Dorsolateral prefrontal cortex (tissue), 122 donors: ENCODE measurements at places on chromosomes 1 and 21. TPM values are rescaled to one million over a fixed set of nuclear protein-coding genes. Genes with fewer than 3 reads are reported as not detected.

DNA sequence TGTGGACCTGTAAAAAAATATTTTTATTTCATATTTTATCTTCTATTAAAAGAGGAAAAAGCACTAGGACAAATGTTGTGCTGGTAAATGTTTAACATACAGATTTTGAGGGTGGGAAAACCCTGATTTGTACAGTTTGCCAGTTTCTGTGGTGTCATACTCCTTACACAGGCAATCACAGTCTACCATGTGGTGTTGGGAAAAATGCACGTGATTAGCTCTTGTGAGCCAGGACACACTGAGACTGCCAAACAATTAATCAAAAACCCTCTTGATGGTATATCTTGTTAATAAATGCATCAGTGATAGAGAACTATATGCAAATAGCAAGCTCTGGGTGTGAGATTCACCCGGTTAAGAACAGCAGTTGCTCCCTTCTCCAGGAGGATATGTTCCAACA, 136.5 kb upstream of the ZC3H11B start:
- no peak for DNase-seq

- DNase-seq = no peak
Observed at GRCh38 chr1:225410036-225410435, 17.8 kb downstream of the LBR start.

Gene CCDC24
- 15.3 TPM for total RNA-seq

Gene MASP2
- total RNA-seq = 2.7 TPM

Gene LCE1E
- total RNA-seq = not detected

Gene RGS13
- not detected for total RNA-seq

DNA sequence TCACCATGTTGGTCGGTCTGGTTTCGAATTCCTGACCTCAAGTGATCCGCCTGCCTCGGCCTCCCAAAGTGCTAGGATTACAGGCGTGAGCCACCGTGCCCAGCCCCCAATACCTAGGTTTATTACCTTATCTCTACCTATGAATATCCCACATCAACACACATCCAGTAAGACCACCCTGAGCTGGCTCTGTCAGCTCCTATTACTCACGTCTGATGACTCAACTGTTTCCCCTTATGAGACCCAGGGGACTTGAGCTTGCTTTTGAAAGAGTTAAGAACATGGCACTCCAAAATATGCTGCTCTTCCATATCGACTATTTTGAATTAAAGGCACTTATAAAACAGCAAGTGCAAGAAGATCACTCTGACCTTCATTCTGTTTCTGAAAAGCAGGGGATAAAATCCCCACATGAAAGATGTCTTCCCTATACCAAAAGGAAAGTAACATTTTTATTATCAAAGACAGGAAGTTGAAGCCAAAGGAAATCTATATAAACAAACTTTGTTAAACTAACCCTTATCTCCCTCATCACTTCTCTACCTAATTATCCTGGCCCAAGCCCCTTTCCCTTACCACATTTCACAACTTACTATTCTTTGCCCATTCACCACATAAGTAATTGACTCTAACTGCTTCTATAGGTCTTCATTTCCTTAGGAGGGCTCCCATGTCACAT, 41.3 kb upstream of the OSBPL9 start:
- no peak for DNase-seq

GRCh38 chr1:213983493-213984386, 4.0 kb upstream of the PROX1 start:
- DNase-seq = no peak

DNA sequence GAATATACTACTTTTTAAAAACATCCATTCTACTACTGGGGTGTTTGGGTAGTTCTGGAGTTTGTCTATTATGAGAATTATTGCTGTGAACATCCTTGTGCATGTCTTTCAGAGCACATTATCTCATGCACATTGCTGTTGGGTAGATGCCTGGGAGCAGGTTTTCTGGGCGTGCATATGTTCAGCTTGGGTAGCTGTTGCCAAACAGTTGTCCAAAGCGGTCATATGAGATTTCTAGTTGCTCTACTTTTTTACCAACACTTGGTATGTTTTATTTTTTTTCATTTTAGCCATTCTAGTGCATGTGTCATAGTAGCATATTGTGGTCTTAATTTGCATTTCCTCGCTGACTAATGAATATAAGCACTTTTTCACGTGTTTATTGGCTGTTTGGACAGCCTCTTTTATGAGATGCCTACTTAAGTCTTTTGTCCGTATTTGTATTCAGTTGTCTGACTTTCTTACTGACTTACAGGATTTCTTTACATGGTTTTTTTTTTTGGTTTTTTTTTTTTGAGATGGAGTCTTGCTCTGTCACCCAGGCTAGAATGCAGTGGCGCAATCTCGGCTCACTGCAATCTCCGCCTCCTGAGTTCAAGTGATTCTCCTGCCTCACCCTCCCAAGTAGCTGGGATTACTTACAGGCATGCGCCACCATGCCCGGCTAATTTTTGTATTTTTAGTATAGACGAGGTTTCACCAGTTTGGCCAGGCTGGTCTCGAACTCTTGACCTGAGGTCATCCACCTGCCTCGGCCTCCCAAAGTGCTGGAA, 18.1 kb downstream of the ZDHHC18 start:
- no peak for DNase-seq

GRCh38 chr1:56411484-56412180, 167.7 kb downstream of the PLPP3 start:
- no peak for DNase-seq

- no peak for DNase-seq
Observed at GRCh38 chr1:30474818-30475200, 248.6 kb downstream of the MATN1 start.

DNA sequence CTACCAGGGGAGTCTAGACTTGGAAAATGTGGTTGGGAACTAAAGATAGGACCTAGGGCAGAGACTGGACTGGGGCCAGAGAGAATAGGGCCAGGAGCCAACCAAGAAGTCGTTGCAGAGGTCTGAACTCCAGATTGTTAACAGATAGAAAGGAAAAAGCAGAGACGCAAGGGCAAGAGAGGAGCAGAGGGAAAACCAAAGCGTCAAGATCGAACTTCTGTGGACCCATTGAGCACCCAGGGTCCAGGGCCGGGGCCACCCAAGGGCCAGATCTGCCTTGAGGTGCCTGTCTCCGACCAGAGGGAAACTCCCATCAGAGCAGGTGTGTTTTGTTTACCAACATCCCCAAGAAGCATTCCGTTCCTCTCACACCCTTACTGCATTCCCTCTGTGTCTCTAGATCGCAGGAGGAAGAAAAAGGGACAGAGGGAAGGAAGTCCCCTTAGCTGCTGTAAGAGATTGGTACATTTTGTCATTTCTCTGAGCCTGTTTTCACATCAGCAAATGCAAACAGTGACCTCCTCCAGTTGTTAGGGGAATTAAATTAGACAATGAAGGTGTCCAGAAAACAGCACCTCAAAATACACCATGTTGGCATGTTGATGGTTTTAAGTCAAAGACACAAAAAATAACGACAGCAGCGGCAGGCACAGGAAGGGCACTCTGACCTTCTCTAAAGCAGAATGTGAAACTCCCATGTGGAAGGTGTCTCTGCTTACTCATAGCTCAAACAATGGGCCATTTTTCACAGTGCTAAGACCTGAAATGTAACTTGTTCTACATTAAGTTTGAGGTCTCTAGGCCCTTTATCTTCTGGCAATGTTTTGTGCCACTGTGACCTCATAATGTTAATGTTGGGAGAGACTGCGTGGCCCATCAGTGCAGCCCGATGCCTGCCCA, 105.8 kb upstream of the RAB4A start:
- DNase-seq = no peak

Gene OLIG2
- 44.2 TPM for total RNA-seq

DNA sequence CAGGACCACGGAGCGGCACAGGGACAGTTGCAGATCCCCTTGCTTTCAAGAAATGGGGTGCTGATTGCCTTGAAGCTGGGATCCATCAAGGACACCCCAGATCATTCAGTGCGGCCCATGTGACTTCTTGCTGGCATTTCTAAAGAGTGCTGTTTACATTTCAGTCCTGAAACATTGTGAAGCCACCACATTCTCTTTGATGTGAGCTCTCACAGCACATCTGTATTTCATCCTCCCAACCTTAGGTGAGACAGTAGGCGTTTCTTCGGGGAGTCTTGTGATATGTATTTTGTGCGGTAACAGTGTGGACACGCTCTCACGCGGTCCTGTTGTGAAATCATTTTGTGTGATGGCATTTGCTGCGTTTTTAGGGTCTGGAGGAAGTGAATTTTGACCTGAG, 57.2 kb downstream of the CACHD1 start:
- DNase-seq = no peak

DNA sequence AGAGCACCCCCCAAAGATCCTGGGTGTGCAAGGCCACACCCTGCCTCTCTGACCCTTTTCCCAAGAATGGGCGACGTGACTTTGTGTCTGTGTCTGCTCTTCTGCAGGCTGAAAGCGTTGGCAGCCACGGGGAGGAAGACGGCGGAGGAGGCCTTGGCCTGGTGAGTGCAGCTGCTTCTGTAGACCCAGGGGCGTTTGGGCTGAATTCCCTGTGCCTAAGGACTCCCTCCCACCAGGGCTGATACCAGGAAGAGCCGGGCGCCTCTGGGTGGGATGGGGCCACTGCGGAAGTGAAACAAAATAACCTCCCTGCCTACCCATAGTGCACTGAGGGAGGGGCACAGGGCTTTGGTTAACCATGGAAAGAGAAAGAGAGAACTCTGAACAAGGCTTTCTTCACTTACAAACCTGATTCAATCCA, 2.5 kb downstream of the UBASH3A start:
- no peak for DNase-seq

Gene FUCA1
- total RNA-seq = 4.8 TPM

GRCh38 chr1:212520299-212520698, 87.6 kb downstream of the NENF start:
- no peak for DNase-seq

- peak; percentile 49 for DNase-seq
Observed at GRCh38 chr1:6006882-6007281, 14.7 kb upstream of the NPHP4 start.

Gene SYPL2
- total RNA-seq = 2.2 TPM

GRCh38 chr1:153470707-153471106, 10.3 kb upstream of the S100A7 start:
- no peak for DNase-seq

GRCh38 chr1:204435381-204435831, 23.8 kb upstream of the PPP1R15B start:
- no peak for DNase-seq

GRCh38 chr1:145992502-145992936, 3.9 kb downstream of the TXNIP start:
- DNase-seq = no peak

Gene DNALI1
- total RNA-seq = 15.9 TPM

Gene KIF26B
- total RNA-seq = 7.0 TPM

- DNase-seq = no peak
Observed at GRCh38 chr1:75171876-75172275, 37.7 kb downstream of the LHX8 start.

DNA sequence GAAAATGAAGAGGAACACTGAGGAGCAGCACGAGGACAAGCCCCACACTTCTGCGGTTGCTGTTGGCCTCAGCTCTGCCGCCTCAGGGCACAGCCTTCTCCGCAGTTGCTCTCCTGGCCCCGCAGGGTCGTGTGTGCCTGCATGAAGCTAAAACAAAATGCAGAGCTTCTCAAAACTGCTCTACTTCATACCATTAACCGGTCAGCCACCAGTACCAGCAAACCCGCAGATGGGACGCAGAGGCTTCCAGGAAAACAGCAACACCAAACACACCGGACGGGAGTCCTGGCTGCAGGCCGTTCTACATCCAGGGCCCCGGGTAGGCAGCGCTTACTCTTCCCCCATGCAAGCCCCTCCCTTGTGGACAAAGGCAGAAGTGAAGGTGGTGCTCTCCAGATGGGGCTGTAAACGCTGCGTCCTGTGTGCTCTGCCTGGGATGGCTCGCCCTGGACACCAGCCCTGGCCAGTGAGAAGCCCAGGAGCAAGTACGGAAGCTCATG, 7.1 kb upstream of the C1orf159 start:
- no peak for DNase-seq

Gene PLXNA2
- 98.3 TPM for total RNA-seq

- no peak for DNase-seq
Observed at GRCh38 chr1:165257969-165258459, 98.5 kb downstream of the LMX1A start.

- DNase-seq = no peak
Observed at GRCh38 chr21:33055991-33056390, 13.9 kb upstream of the OLIG1 start.

Gene SLAMF8
- total RNA-seq = not detected

Gene POLR3C
- total RNA-seq = 23.8 TPM

DNA sequence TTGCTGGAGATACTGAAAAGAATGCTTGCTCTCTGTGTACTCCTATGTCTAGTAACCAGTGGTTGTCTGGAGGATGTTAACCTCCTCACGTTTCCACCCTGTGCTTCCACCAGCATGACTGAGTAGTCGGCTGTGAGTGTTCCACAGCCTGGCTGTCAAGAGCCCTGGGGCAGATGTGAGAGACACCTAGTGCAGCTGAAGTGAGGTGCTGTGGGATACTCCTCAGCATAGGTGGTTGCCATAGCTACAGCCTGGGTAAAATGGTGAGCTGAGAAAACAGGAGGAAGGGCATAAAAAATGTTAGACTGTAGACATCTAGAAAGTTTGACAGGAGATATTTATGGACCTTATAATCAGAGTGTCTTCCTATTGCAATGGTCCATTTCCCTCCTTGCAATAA, 15.8 kb downstream of the IVL start:
- DNase-seq = no peak

Gene AMPD1
- total RNA-seq = not detected
